ENCODE measurements at places on chromosomes 13 and 19.

DNA sequence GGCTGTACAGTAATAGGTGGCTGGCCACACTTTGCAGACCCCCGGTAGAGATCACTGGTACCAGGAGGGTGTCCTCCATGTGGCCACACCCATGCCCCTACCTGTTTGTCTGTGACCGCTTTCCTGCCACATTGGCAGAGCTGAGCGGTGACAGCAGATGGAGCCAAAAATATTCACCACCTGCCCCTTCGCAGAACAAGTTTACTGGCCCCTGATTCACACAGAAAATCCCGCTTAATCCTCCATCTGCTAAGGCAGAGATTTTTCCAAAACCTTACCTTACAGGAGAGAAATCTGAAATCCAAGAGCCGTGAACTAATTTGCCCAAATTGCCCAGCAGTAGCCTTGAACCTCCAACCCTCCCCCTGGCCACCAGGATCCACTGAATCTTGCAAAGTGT, 52.1 kb downstream of the MYO9B start:
- no peak for DNase-seq

- DNase-seq, result no peak
These were observed 15.5 kb downstream of the ZSWIM9 start for GRCh38 chr19:48186015-48186414.

- DNase-seq, result no peak
These were observed 315.3 kb downstream of the MYO16 start for GRCh38 chr13:108944760-108945159.

DNA sequence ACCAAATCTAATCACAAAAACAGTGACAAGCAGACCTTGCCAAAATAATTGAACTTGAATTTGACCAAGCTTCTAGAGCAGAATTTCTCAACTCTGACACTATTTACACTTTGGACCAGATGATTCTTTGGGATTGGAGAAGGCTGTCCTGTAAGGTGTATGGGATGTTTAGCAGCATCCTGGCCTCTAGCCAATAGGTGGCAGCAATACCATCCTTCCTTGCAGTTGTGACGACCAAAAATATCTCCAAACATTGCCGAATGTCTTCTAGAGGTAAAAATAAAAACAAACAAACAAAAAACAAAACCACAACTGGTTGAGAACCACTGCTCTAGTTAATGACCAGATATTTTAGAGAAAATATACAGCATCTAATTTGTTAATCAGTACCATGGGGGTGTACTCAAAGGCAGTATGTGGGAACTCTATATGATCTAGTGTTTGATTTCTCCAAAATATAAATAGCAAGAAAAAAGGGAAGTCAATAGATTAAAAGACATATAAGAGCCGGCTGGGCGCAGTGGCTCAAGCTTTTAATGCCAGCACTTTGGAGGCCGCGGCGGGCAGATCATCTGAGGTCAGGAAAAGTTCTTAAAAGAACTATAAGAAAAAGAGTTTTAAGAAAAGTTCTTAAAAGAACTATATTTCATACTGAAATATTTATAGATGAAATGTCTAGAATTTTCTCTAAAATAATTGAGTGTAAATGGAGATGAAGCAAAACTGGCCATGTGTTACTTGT, 60.9 kb upstream of the ZNF527 start:
- no peak for DNase-seq

- peak; percentile 54 for DNase-seq
These were observed 62.8 kb upstream of the STARD13 start for GRCh38 chr13:33348366-33348765.

DNA sequence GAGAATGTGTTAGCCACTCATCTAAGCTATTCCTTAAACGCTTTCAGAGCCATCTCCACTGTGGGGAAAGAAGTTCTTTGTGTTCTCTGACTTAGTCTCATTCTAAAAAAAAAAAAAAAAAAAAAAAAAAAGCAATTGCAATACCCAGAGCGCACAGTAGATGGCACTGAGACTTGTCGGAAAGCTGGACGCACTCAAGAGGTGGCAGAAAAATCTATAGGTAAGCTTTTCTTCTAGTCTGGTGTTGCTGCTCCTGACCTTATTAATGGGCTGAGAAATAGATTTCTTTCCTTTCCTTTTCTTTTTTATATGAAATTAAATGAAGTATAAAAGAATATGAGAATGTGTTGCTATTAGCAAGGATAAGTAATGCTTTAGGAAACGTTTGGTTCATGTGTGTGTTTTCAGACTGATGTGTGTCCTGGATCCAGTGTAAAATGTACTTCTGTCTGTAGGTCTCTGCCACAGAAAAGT, 4.7 kb upstream of the GJB2 start:
- peak; percentile 26 for DNase-seq

- no peak for DNase-seq
These were observed 13.7 kb downstream of the NRTN start for GRCh38 chr19:5818594-5818993.

DNA sequence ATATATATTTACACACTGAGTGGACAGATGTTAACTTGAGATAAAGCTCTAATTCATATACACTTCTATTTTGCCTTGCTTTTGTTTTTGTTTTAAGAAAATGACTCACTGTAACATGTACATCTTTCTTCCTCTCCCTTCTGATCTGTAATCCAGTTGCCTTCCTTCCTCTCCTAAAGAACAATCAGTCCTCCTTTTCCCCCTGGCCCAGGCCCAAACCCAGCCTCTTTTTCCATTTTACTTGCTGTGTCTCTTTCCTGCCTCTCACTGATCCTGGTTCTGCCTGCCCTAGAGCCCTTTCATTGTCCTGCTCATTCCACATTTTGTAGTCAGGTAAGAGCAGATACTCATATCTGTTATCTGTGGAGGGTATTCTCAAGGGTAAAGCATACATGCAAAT, 50.8 kb downstream of the ZAR1L start:
- DNase-seq, result peak; percentile 34

DNA sequence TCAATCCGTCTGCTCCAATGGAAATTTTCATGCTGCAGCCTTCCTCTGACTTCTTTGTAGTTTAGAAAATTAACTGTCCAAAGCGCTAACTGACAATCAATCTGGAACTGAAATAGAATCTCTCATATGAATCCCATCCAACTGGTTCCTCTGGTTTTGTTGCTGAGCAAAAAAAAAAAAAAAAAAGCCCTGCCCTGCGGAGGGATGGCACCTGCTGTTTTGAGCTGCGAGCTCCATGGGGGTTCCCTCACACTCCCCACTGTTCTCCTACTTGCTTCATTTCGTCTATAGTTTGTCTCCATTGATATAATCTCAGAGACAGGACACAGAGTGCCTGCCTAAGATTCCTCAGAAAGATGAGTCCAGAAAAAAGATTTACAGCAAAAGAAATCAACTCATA, 33.4 kb downstream of the FAAP24 start:
- no peak for DNase-seq

DNA sequence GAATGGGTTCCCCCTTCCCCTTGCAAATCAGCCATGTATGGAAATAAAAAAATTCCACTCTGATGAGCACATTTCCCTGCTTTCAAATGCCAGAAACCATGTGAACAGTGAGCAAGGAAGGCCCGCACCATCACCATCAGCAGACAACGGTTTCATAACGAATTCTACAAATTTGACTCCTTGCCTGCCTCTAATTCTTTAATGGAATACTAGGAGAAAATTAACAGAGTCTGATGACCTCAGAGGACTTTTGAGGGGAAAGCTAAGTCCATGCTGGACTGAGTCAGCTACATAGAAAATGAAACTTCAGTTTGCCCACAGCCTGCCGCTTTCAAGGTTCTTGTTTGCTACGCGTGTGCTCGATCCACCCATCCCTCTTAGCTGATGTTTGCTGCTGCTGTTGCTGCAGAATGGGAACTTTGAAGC, 46.7 kb upstream of the KL start:
- no peak for DNase-seq

DNA sequence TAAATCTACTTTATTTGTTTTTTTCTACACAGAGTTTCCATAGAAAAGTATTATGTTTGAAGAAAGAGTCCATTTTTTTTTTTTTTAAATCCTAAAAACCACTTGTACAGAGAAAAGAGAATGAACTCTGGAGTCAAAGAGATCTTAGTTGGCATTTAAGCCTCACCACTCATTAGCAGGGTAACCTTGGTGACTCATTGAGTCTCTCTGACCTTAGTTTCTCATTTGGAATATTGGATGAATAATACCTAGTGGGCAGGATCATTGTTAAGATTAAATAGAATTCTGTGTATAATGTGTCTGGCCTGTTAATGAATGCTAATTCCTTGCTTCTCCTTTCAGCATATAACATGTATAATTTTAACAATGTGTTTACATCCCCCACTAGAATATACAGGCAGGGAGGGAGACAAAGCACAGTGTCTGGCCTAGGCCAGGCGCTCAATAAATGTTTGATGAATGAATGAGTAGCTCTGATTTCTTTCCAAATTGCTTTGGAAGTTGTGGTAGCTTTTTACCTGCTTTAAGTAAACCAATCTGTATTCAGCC, 48.7 kb upstream of the MYCBP2 start:
- no peak for DNase-seq

GRCh38 chr13:110107568-110108347, 199.2 kb downstream of the COL4A1 start:
- no peak for DNase-seq

DNA sequence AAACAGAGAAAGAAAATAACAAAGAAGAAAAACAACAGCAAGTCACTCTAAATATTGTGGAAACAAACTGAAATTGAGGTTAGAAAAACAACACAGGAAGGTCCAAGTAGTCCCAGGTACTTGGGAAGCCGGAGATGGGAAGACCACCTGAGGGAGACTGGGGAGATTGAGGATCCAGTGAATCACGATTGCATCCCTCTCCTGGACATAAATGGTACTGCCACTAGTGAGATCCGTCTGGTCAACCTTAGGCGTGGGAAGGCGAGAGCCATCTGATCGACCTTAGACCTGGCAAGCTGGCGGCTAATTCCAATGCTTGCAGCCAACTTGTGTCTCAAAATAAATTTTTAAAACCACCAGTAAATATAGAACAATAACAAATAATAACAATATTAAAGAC, 81.9 kb downstream of the ZNF726 start:
- no peak for DNase-seq

DNA sequence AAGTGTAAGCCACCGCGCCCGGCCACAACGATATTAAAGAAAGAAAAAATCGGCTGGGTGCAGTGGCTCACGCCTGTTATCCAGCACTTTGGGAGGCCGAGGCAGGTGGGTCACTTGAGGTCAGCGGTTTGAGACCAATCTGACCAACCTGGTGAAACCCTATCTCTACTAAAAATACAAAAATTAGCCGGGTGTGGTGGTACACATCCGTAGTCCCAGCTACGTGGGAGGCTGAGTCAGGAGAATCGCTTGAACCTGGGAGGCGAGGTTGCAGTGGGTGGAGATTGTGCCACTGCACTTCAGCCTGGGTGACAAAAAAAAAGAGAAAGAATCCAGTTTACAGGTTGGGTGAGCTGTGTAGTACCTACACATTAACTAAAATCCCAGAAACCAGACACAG, 99.9 kb upstream of the CACNA1A start:
- DNase-seq, result no peak
